Activated naive CD4-positive, alpha-beta T cell treated with anti-CD3 and anti-CD28 coated beads, Interleukin-2, amount 10 ng/mL, durations not matched to agents 5 hours and 36 hours (primary cell): ENCODE measurements at places on chromosomes 3 and 15. TPM values are rescaled to one million over a fixed set of nuclear protein-coding genes. Genes with fewer than 3 reads are reported as not detected.

Gene GOLGA6L4
- 0.75 TPM for total RNA-seq

Gene SRGAP3
- total RNA-seq, result 5.8 TPM

Gene SPESP1
- 1.0 TPM for total RNA-seq

Gene C3orf18
- total RNA-seq, result 39.2 TPM

Gene KLHL18
- total RNA-seq, result 17.4 TPM

Gene RAMAC
- 24.5 TPM for total RNA-seq

Gene C3orf33
- 1.5 TPM for total RNA-seq

Gene TMEM158
- total RNA-seq, result not detected

Gene TMC3
- not detected for total RNA-seq

Gene AMOTL2
- not detected for total RNA-seq

Gene PIERCE2
- 0.35 TPM for total RNA-seq

Gene GOLGA8M
- total RNA-seq, result 1.1 TPM

Gene ANAPC13
- total RNA-seq, result 30.1 TPM

Gene ST3GAL6
- total RNA-seq, result not detected

Gene NEO1
- 1.7 TPM for total RNA-seq

Gene CCR8
- 0.36 TPM for total RNA-seq

Gene XXYLT1
- total RNA-seq, result 6.4 TPM

Gene CATSPER2
- total RNA-seq, result 4.0 TPM

Gene CELSR3
- 8.1 TPM for total RNA-seq

Gene NTRK3
- not detected for total RNA-seq

Gene P2RY14
- total RNA-seq, result 0.66 TPM

Gene CYP11A1
- not detected for total RNA-seq

Gene PCOLCE2
- not detected for total RNA-seq

Gene C3orf20
- total RNA-seq, result 0.12 TPM

Gene CFAP100
- total RNA-seq, result not detected

Gene ZNF660
- total RNA-seq, result not detected

Gene NOX5
- not detected for total RNA-seq

Gene RARB
- not detected for total RNA-seq

Gene CYP1A2
- total RNA-seq, result not detected

Gene HIGD2B
- total RNA-seq, result 0.25 TPM

Gene TAGLN3
- not detected for total RNA-seq

Gene SHC4
- 0.39 TPM for total RNA-seq

Gene GABRR3
- not detected for total RNA-seq

Gene SLC2A2
- total RNA-seq, result not detected

Gene SPSB4
- not detected for total RNA-seq

Gene MYO5C
- total RNA-seq, result 1.5 TPM

Gene MESD
- 31.0 TPM for total RNA-seq

Gene ITIH4
- 11.8 TPM for total RNA-seq

Gene KLHL40
- not detected for total RNA-seq

Gene PRR23E
- not detected for total RNA-seq

Gene STIMATE
- 22.4 TPM for total RNA-seq

Gene VIPR1
- 39.4 TPM for total RNA-seq

Gene CLSTN2
- not detected for total RNA-seq

Gene SLC51B
- not detected for total RNA-seq

Gene CCDC39
- not detected for total RNA-seq

Gene CHRFAM7A
- not detected for total RNA-seq

Gene SGO1
- total RNA-seq, result 28.7 TPM

Gene ZNF80
- 0.12 TPM for total RNA-seq

Gene FAIM
- total RNA-seq, result 3.3 TPM

Gene ZNF639
- total RNA-seq, result 30.6 TPM

Gene SLC24A5
- total RNA-seq, result not detected

Gene CCR4
- 31.8 TPM for total RNA-seq

Gene ANKRD63
- 0.26 TPM for total RNA-seq
